ENCODE measurements at places on chromosomes 3 and 15. TPM values are rescaled to one million over a fixed set of nuclear protein-coding genes. Genes with fewer than 3 reads are reported as not detected.
A peak's percentile ranks its signal among the peaks of the same experiment; 100 is the strongest.

DNA sequence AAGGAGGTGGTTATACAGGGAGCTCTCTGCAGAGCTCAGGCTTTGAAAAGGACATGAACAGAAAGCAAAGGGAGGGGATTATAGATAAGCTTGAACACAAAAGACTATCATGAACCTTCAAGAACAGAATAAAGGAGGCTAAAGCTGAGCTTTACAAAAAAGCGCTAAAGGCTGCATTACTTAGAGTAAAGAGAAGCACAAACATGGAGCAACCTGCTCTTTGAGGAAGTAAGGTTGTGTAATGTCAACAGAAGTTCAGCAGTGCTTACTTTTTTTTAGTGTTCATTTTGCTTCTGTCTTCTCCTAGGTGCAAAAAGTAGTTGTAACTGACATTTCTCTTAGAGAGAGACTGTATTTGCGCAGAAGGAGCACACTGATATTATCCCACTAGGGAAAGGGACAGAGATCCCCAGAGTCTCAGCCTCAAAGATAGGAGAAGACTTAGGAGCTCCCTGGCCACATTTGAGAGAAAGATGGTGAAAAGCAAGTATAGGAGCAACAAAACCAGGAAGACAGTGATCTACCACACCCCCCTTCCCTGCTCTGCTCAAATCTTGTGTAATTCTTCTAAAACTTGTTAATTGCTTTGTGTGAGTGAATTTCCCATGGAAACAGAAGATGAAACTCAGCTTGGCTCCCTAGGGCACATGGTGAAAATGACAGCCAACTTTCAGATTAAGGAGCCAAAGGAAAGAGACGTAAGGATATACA, 54.7 kb downstream of the QTRT2 start:
- DNase-seq = no peak

GRCh38 chr3:62277986-62278385, 95.4 kb downstream of the FEZF2 start:
- DNase-seq = no peak

- DNase-seq = no peak
Observed at GRCh38 chr15:77122576-77122975, 51.7 kb upstream of the TSPAN3 start.

Gene GOLGA8M
- total RNA-seq = 2.1 TPM

- DNase-seq = no peak
Observed at GRCh38 chr15:71712182-71712581, 98.2 kb upstream of the NR2E3 start.

Gene CPA3
- total RNA-seq = not detected

Gene TJP1
- not detected for total RNA-seq

Gene MELTF
- total RNA-seq = 0.87 TPM

DNA sequence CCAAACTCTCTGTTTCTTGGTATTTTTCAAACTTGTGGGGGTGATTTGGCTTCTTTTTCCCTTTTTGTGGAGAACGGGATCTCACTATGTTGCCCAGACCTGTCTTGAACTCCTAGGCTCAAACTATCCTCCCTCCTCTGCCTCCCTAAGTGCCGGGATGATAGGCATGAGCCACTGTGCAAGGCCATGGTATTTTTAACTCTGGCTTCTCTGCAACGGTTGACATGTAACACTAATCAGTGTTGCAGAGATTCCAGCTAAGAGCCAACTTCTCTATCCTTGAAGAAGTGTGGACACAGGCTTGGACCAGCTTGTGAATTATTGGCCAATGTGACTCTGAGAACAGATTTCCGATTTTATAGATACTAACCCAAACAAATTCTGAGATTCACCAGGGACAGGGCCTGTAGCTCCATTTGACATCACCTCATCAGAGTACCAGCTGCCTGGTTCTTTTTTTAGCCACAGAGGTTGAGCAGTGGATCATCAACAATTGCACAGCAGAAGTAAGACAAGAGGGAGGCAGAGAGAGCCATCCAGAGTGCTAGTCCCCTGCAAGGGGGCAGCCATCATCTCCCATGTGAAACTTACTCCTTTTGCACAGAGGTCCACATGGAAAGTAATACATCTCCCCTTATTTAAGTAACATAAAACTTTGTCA, 98.1 kb upstream of the SYNPR start:
- no peak for DNase-seq

Gene GAP43
- not detected for total RNA-seq

Gene C2CD4A
- total RNA-seq = 0.08 TPM

Gene GXYLT2
- not detected for total RNA-seq

- no peak for DNase-seq
Observed at GRCh38 chr3:112382543-112383160, 49.7 kb downstream of the CD200 start.

- no peak for DNase-seq
Observed at GRCh38 chr3:127678315-127678599, 5.5 kb downstream of the ABTB1 start.

- no peak for DNase-seq
Observed at GRCh38 chr3:49112262-49112661, 7.7 kb upstream of the QARS1 start.

DNA sequence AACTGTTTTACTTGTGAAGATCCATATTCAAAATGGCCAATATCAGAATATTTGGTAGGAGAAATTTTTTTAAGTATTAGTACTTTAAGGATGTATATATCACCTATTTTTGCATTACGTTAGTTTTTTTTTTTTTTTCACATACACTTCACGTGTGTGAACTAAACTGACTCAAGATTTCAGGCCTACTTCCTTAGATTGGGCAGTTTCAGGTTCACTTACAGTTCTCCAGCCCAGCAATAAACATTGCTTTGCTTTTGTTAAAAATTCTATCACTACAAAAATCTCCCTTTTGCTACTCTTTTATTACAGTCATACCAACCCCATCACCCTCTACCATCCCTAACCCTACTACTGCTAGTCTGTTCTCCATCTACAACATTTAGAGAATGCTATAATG, 183.6 kb downstream of the KCNH8 start:
- no peak for DNase-seq

DNA sequence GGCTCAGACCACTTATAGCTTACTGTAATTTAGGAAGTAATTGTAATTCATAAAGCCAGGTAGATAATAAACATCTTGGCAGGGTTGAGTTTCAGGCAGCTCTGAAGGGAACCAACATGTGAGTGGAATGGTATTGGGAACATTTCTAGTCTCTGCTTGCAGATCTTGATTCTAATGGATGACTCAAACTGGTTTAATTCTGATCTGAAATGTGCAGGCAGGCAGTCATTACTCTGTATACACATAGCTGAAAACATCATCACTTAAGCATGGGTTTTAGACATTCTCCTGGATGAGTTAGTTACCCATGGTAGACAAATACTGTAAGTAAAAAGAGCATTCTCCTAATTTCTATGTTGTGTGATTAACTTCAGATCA, 317.0 kb upstream of the TPRG1 start:
- no peak for DNase-seq

- no peak for DNase-seq
Observed at GRCh38 chr3:31861826-31862225, 119.2 kb downstream of the OSBPL10 start.

- no peak for DNase-seq
Observed at GRCh38 chr3:52973806-52974205, 72.1 kb downstream of the SFMBT1 start.

Gene KLHL40
- total RNA-seq = not detected

GRCh38 chr3:775178-775880, 317.5 kb upstream of the CNTN6 start:
- no peak for DNase-seq

Gene TTC23
- 0.62 TPM for total RNA-seq

Gene SI
- not detected for total RNA-seq

- DNase-seq = no peak
Observed at GRCh38 chr15:88835646-88836045, 32.4 kb downstream of the ACAN start.

DNA sequence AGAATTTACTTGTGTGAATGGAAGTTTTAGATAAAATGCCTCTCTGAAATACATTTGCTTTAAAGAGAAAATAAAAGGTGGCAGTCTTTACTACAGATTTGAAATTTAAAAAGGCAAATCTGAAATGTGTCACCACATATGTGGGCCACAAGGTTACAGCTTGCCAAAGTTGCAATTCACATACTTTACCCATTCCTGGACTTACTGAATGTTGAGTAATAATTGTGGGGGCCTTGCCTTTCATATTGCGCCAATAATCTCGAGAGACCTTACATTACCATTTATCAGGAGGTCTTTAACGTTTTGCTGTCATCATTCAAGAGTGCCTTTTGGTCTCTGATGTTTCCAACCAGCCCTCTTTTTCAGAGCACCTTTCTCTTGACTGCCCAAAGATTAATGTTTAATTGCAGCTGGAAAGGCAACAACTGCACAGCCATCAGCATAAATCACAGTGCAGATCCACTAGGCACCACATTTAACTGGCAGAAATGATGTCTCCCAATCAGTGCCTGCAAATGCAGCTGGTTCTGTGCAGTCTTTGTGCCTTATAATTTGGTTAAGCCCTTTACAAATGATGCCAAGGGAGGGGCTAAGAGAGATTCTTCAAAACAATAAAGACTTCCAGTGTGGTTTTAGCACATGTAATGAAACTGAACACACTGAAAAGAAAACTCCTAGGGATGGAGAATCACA, 206.8 kb downstream of the MAGI1 start:
- DNase-seq = no peak

DNA sequence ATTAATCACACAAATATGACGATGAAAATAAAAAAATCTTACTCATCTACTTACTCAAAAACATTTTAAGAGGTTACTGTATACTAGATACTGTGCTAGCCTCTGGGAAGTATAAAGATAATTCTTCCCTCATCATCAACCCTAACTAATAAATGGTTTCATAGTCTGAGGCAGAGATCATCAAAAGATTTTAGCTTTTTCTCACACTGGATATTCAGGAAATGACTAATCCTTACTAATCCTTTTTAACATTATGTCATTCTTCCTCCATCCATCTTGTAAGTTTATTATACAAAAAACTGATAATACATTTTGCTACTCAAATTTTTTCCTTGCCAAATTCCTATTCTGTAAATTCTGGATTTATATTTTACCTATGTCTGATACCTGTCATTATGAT, 29.7 kb downstream of the ACAD11 start:
- no peak for DNase-seq

- DNase-seq = no peak
Observed at GRCh38 chr3:162704238-162704637, 1207.6 kb downstream of the OTOL1 start.

Gene SCN5A
- total RNA-seq = not detected

Gene DCLK3
- not detected for total RNA-seq

Gene ZMAT3
- 9.4 TPM for total RNA-seq

GRCh38 chr3:171444001-171444690, 16.1 kb downstream of the TNIK start:
- no peak for DNase-seq

- peak; percentile 77 for DNase-seq
Observed at GRCh38 chr3:50246517-50246954, 10.5 kb downstream of the GNAI2 start.

Data from CD8-positive, alpha-beta T cell (primary cell).